Mucosa of descending colon (tissue), 3 donors: ENCODE measurements at places on chromosomes 16 and 17.

DNA sequence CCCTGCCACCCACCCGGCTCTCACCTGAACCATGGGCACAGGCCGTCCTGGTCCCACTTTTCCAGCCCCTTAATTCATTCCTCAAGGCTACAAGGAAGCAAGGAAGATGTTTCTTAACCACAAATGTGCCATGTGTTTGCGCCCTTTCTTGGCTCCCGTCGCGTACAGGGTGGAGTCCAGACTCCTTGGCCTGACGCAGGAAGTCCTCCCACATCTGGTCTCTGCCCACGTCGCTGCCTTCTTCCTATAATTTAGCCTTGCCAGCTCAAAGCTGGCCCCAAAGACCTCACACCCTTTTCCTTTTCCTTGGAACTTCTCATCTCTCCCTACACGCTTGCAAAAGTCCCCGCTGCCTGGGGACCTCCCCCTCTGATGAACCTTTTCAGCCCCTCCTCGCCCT is 38.8 kb upstream of the BHLHA9 start:
- peak; percentile 77 for DNase-seq

DNA sequence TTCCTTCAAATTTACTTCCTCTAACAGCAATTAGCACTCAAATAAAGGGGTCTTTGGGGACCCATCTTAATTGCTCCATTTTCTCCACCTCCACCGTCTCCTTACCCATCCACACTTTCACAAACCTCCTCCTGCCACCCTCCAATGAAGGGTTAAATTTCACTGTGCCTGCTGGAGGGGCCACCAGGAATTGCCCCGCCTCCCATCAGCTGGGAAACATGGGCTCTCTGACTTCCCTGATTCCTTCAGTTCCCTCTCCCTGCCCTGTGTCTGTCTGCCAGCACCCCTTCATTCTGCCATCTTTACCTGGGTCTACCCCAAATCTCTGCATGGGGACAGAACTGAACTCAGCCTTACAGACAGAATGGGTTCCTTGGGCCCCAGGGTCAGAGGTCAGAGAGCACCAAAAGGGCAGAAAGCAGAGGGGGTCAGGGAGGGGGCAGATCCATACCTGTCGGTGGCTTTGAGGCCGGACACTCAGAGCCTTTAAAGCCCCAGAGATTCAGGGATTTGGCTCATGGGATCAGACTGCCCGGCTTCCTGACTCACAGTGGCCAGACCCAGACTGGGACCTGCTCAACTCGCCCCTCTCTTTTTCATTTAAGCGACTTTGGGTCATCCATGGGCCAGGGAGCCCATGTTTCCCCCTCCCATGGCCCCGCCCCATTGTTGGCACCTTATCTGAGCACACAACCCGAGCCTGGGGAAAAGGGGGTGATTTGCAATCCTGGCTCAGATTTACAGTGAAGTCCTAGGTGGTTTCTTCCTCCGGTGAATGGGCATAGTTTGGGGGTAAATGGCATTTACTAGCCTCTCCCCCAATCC is 17.6 kb upstream of the SP2 start:
- no peak for DNase-seq

- no peak for DNase-seq
Observed at GRCh38 chr17:72565006-72565405, 444.2 kb downstream of the SOX9 start.

GRCh38 chr16:90011908-90012501 is 7.3 kb downstream of the DBNDD1 start:
- DNase-seq = no peak

GRCh38 chr16:80346111-80346632 is 194.6 kb upstream of the DYNLRB2 start:
- no peak for DNase-seq

GRCh38 chr17:7716901-7717755 is at the start of gene DNAH2:
Gene DNAH2 (plus strand): TSS chr17:7717744. CDS start chr17:7719735, 1,991 bp downstream.
- DNase-seq = peak; percentile 74

DNA sequence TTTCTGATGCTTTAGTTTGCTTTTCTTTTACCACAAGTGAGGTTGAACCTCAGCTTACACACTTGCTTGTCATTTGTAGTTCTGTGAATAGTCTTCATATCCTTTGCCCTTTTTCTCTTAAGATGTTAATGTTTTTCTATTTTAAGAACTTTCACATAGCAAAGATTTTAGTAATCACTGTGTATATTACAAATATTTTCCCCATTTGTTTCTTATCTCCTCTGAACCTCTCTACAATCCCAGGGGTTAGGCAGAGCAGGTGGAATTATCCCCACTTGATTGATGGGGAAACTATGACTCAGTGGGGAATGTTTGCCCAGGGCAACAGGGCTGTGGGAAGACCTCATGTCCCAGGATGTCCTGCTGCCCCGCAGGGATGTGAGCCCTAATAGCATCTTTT is 11.7 kb upstream of the MYH3 start:
- DNase-seq = no peak

DNA sequence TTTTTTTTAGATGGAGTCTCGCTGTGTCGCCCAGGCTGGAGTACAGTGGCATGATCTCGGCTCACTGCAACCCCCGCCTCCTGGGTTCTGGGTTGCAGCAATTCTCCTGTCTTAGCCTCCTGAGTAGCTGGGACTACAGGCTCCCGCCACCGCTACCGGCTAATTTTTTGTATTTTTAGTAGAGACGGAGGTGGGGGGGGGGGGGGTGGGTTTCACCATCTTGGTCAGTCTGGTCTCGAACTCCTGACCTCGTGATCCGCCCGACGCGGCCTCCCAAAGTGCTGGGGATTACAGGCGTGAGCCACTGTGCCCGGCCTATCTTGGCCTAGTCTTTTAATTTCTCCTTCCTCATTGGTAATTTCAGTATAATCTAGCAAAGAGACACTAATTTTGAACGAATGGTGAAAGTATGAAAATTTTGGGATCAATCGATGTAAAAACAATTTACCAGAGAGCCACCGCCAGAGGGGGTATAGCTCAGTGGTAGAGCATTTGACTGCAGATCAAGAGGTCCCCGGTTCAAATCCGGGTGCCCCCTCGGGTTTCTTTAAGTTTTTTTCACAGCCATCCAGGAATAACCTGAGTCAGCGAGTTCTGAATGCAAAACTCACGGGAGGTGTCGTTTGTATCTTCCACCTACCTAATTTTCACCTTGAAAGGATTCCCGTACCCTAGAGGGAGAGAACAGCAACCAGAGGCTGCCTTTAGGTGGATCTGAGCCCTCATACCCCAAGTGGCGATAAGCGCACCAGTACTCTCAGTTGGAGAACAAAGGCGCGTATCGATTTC is 2.5 kb upstream of the LASP1 start:
- no peak for DNase-seq

- peak; percentile 66 for DNase-seq
Observed at GRCh38 chr17:49515196-49515770, 20.2 kb downstream of the NGFR start.

GRCh38 chr16:26905336-26905735 is 161.4 kb upstream of the C16orf82 start:
- no peak for DNase-seq

DNA sequence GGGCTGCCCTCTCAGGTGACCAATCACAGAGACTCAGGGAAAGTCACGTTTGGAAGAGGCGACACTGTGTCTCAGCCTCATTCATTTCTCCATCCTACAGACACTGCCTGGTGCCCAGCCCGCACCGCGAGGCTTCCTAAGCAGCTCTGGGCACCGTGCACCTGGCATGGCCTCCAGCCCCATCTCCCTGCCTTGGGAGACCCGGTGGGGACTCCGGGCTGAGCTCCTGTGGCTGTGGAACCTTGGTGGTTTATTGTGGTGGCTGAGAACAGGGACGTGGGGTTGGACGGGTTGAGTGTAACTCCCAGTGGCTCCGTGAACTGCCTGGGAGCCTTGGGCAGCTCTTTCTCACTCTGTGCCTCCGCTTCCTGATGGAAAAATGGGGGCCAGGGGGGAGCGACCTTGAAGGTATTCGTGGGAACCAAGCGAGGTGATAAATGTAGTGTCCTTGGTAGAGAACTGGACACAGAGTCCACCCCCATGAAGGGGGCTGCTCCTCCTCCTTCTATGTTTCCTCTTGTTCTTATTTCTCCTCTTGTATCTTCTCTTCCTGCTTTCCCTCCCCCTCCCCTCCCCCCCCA is 215.4 kb downstream of the SEC14L1 start:
- DNase-seq = no peak

- DNase-seq = no peak
Observed at GRCh38 chr16:74275031-74275636, 21.5 kb upstream of the PSMD7 start.

DNA sequence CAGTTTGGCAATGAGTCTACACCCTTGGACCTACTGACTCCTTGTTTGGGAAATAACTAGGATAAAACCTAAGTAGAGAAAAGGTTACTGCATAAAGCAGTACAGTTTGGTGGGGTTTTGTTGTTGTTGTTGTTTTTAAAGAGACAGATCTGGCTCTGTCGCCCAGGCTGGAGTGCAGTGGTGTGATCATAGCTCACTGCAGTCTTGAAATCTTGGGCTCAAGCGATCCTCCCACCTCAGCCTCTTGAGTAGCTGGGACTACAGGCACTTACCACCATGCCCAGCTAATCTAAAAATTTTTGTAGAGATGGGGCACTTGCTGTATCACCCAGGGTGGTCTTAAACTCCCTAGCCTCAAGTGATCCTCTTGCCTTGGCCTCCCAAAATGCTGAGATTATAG is 1.2 kb downstream of the PDP2 start:
- DNase-seq = no peak
